ENCODE measurements at places on chromosomes 12 and 14.

- no peak for DNase-seq
Observed at GRCh38 chr14:102202944-102203343, 63.2 kb downstream of the WDR20 start.

GRCh38 chr12:7144414-7145120, 14.4 kb downstream of the CLSTN3 start:
- no peak for DNase-seq

DNA sequence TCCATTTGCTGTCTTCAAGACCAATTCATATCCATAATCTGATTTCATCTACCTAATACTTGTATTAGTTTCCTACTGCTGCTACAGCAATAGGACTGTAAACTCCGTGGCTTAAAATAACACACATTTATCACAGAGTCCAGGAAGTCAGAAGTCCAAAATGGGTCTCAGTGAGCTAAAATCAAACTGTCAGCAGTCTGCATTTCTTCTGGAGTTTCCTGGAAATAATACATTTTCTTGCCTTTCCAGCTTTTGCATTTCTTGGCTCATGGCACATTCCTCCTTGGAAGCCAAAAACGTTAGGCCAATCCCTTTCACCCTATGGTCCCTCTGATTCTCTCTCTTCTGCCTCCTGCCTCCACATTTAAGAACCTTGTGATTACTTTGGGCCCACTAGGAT, 239.8 kb downstream of the PRKD1 start:
- no peak for DNase-seq

GRCh38 chr14:101623685-101624444, 62.6 kb downstream of the DIO3 start:
- DNase-seq = no peak

DNA sequence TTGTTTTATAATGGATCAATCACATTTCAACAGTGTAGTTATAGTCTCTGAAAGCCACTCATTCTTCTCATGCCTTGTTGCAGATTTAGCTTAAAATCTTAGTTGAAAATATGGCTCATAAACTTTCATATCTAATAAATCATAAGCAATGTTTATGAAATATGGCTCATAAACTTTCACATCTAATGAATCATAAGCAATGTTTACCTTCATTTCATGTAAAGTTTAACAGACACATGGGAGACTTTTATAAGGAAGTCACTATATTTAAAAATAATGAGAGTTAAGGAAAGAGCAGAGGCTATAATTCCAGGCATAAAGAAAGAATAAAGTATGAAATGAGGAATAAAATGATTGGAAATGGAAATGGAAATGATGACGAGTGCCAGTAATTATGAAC, 1042.1 kb downstream of the FSCB start:
- no peak for DNase-seq

DNA sequence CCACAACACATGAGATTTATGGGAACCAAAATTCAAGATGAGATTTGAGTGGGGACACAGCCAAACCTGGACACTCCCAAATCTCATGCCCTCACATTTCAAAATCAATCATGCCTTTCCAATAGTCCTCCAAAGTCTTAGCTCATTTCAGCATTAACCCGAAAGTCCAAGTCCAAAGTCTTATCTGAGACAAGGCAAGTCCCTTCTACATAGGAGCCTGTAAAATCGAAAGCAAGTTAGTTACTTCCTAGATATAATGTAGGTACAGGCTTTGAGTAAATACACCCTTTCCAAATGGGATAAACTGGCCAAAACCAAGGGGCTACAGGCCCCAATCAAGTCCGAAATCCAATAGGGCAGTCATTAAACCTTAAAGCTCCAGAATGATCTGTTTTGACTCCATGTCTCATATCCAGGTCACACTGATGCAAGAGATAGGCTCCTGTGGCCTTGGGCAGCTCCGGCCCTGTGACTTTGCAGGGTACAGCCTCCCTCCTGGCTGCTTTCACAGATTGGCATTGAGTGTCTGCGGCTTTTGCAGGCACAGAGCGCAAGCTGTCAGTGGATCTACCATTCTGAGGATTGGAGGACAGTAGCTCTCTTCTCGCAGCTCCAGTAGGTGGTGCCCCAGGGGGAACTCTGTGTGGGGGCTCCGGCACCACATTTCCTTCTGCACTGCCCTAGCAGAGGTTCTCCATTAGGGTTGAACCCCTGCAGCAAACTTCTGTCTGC, 60.1 kb downstream of the LRIG3 start:
- DNase-seq = no peak

DNA sequence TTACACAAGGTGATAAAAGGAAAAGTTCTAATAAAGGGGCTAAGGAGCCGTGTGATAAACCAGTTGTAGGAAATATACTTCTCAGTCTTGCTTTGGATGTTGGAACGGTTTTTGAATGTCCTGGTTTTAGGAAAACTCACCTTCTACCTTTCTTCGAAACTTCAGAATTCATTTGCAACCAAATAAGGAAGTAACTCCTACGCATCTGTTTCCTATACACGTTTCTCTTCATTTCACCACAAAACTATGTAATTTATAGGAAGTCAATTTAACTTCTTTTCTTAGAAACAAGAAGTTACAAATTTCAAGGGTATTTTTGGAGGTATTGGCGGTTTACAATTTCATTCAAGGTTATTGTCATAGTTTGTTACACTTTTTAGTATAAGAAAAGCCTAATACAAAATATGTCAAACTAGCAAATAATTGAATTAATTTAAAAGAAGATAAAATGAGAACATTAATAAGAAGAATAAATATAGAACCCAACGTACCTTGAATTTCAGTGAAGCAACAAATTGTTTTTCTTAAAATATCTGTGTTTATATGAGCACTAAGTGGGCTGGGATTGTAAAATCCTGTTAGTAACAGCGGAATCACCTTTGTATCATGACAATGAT, 33.2 kb upstream of the CD69 start:
- DNase-seq = no peak

DNA sequence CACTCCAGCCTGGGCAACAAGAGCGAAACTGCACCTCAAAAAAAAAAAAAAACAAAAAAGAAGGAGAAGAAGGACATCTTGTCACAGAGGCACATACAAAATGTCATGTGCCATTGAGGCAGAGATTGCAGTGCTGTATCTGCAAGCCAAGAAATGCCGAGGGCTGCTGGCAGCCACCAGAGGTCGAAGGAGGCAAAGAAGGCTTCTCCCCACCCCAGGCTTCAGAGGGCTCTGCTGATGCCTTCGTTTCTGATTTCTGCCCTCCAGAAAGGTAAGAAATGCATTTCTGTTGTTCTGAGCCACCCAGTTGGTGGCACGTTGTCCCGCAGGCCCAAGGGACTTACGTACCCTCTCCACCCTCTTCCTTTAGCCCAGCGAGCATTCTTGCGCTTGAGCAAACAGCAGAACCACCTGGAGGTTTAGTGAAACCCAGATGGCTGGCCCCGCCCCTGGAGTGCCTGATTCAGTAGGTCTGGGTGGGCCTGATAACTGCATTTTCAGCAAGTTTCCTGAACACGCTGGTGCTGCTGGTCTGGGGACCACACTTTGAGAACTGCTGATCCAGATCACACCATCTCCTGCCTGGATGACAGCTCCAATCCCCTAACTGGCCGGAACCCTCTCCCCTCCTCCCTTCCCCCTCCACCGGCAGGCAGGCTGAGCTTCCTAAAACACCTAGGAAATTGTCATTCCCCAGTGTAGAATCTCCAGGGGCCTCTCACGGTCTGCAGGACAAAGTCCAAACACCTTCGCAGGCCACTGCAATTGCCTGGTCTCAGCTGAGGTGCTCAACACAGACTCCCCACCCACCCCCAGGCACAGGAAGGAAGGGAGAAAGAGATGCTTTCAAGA, 21.1 kb upstream of the SCARB1 start:
- DNase-seq = no peak

GRCh38 chr12:96420277-96420835, 20.1 kb upstream of the CDK17 start:
- no peak for DNase-seq

GRCh38 chr14:46574221-46574977, 77.2 kb downstream of the RPL10L start:
- no peak for DNase-seq

DNA sequence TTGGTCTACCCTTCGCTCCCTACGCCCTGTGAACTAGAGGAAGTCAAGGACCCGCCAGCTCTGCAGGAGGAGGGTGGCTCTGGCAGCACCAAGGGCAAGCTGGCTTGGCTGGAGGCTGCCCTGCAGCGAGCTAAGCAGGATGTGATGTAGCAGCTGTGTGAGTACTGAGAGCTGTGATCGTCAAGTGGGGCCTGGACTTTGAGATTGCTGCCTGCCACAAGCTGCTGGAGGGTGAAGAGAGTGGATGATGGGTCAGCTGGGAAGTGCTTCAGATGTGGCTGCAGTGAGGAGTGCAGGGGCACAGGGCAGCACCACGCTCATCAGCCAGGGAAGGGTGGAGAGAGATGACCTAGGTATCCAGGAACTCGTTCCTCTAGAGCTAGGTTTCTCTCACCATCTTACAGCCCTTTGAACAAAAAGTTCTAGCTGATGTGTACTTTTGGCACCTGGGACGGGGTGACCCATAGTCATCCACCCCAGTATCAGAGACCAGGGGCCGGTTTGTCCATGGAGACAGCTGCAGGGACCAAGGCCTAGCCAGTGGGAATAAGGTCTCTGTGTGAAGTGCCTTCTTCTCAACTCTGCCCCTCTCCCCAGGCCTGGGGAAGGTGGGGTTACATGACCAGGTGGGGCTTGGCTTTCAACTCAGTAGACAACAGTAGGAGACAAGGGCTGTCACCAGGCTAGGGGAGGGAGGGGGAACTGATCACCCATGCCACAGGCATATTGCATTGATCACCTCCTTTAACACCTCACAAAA, 3.2 kb downstream of the KRT86 start:
- no peak for DNase-seq

DNA sequence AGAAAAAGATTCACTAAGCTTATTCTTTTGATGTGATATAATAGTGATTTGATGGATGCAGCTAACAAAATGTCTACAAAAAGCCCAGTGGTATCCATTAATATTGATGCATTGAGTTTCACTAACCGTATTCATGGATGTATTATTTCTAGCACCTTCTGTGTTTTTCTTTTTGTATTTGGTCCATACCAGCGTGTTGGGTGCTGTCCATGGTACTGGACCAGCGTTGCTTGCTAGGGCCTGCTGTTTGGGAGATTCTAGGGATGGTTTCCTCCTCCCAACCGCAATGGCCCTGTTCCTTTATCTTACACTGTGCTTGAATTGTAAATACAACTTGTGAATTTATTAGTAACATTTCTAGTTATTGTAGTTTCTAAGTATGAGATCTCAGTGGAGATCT, 31.7 kb downstream of the ANO4 start:
- no peak for DNase-seq

- DNase-seq = no peak
Observed at GRCh38 chr12:69837657-69838415, 12.8 kb downstream of the MYRFL start.

DNA sequence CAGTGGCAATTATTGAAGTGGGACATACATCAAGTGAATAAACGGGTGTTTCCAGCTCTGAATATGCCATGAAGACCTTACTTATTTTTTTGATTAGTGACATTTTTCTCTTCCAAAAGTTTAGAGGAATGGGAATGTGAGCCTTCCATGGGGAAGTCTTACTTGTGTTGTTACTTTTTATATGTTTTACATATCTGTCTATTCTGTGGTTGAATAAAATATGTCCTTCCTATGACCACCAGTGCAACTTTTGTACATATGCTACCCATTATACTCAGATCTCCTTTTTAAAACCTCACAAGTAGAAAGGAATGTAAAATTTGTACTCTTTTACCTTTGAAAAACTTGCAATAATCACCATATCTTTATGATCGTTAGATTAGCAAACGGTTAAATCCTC, 132.7 kb downstream of the MSRB3 start:
- DNase-seq = no peak

DNA sequence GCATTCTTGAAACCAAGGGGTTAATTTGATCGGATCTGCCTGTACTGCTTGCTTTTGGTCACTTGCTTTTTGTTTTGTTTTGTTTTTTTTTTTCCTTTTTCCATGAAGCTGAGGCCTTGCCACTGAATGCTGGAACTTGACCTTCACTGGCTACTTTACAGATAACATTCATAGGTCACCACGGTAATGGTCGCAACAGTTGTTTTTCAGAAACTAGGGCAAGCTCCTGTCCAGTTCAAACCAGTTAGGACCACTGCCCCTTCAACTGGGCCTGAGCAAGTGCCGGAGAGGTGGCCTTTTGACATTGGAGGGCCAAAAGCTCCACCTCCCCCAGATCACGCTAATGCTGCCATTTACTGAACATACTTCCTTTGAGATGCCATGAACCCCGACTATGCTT, 147.6 kb downstream of the FOXN3 start:
- no peak for DNase-seq

DNA sequence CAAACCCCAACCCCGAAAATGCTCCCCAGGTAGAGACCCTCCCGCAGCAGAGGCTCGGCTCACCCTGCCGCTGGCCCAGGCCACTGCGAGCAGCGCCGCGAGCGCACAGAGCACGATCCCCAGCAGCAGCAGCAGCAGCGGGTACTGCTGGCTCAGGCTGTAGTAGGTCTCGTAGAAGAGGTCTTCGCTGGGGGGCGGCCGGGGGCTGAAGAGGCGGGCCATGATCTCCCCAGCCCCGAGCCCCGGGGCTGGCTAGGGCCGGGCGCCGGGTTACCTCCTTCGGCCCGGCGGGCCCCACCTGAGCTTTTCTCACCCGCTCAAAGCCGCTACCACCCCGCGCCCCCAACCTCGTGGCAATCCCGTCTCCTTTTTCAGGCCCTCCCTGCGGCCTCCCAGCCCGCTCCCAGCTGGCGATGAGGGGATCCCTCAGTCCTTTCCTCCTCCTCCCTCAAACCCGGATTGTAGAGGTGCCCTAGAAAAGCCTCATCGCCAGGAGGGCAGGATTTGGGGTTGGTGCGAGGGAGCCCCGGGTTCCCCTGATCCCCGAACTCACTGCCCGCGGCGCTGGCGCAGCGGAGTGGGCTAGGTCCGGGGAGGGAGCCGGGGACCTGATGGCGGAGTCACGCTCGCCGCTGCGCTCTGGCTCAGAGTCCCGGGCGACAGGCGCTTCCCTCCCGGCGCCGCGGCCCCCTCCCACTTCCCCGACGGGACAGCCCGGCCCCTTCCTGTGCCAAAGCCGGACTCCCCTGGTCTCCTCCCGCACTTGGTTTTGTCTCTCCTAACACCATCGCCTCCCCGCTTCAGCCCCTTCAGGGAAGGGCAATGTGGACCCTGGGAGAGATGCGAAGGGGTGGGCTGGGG, at the start of gene ADCY4:
Gene ADCY4 (minus strand): TSS at position 641 of the 861 bp plus-strand sequence. CDS start 419 bp downstream, at position 222.
- no peak for DNase-seq

GRCh38 chr12:51390891-51391282, 319 bp downstream of the GALNT6 start:
- no peak for DNase-seq
